ENCODE measurements at places on chromosomes 3 and 15.

DNA sequence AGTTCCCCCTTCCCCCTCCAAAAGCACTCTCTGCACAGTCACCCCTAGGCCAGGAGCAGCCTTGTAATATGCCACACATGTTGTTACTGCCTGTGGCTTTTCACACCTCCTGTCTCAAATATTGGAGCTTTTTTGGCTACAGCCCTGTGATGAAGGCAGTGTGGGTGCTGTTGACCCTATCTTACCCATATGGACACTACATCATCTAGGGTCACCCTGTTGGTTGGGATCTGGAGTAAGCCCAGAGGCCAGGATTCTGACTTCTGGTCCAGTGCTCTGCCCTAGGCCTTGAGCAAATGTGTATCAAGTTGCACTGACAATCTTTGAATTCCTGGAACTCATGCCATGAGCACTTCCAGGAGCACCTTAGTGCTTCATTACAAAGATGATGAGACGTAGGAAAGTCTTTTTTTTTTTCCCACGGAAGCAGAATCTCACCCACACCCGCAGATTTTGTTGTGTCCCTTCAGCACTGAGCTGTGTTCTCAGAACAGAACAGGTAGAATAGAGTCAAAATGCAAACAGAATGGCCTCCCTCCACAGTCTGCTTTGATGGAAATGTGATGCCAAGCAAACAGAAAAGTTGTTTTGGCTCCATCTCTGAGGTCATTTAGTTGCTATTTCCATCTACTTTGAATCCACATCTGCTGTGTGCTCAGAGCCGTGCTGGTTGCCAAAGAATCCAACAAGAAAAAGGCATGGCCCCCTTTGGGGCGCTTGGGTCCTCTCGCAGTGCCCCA, 49.6 kb downstream of the SMAD3 start:
- no peak for DNase-seq

- DNase-seq = no peak
Measured at GRCh38 chr3:16334909-16335308, 69.9 kb downstream of the OXNAD1 start.

GRCh38 chr3:7658294-7658693, 797.4 kb downstream of the GRM7 start:
- no peak for DNase-seq

DNA sequence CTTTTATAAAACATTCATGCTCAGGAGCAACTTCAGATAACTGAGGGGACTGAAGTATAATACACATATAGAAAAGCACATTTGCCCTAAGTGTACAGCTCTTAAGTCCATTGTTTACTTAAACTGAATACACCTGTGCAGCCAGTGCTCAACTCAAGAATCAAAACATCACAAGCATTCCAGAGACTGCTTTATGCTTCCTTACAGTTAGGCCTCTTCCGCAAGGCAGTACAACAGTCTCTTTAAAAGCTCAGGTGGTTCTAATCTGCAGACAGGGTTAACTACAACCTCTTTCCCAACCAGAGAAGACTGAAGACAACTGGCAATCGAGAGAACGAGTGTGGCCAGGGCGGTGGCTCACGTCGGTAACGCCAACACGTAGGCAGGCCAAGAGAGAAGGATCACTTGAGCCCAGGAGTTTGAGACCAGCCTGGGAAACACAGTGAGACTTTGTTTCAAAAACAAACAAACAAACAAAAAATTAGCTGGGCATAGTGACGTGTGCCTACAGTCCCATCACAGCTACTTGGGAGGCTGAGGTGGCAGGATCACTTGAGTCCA, 16.9 kb downstream of the MCCC1 start:
- no peak for DNase-seq

DNA sequence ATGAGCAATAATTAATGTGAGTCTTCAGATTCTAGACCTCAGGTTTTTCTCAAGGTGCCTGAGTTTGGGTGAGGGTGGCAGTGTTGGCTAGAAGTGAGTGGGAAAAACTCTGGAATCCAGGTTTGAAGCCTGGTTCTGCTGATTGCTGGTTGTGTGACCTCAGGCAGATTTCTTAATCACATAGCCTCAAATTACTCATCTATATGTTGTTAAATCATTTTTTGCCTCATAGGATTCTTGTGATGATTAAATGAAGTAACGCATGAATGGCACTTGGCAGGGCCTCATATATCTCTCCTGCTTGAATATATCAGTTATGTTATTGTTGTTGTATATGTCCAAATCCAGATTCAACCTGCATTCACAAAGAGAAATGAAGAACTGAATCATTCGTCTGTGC, 60.5 kb downstream of the NR2F2 start:
- DNase-seq = no peak

- no peak for DNase-seq
Measured at GRCh38 chr3:152549263-152549662, 280.5 kb downstream of the MBNL1 start.

DNA sequence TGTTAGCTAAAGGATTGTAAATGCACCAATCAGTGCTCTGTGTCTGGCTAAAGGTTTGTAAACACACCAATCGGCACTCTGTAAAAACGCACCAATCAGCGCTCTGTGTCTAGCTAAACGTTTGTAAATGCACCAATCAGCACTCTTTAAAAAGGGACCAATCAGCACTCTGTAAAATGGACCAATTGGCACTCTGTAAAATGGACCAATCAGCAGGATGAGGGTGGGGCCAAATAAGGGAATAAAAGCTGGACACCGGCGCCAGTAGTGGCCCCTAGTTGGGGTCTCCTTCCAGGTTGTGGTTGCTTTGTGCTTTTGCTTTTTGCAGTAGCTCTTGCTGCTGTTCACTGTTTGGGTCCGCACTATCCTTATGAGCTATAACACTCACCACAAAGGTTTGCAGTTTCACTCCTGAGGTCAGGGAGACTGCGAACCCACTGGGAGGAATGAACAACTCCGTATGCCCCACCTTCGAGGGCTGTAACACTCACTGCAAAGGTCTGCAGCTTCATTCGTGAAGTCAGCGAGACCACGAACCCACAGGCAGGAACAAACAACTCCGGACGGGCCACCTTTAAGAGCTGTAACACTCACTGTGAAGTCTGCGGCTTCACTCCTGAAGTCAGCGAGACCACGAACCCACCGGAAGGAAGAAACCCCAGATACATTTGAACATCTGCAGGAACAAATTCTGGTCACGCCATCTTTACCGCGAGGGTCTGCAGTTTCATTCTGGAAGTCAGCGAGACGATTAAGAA, 1.1 kb upstream of the SUCLG2 start:
- peak; percentile 87 for DNase-seq

- peak; percentile 49 for DNase-seq
Measured at GRCh38 chr3:106206146-106206545, 337.3 kb upstream of the CBLB start.

GRCh38 chr3:73432023-73432705, 192.6 kb downstream of the PDZRN3 start:
- peak; percentile 11 for DNase-seq

- DNase-seq = no peak
Measured at GRCh38 chr15:41125931-41126642, 10.0 kb upstream of the INO80 start.

Measured in CD4-positive, alpha-beta T cell treated with Interleukin-21 for 1 hour (primary cell).